ENCODE measurements at places on chromosomes 2 and 18.

GRCh38 chr2:181025004-181025403 is 44.6 kb downstream of the UBE2E3 start:
- no peak for DNase-seq

GRCh38 chr2:42127425-42128424 is 41.4 kb upstream of the EML4 start:
- no peak for DNase-seq

GRCh38 chr18:63879709-63880108 is 7.8 kb upstream of the SERPINB2 start:
- DNase-seq = no peak

- DNase-seq = no peak
Measured at GRCh38 chr18:37483984-37484819, 81.4 kb downstream of the CELF4 start.

- no peak for DNase-seq
Measured at GRCh38 chr2:61988462-61989366, 83.2 kb downstream of the COMMD1 start.

GRCh38 chr2:58063641-58064040 is 17.0 kb downstream of the VRK2 start:
- no peak for DNase-seq

DNA sequence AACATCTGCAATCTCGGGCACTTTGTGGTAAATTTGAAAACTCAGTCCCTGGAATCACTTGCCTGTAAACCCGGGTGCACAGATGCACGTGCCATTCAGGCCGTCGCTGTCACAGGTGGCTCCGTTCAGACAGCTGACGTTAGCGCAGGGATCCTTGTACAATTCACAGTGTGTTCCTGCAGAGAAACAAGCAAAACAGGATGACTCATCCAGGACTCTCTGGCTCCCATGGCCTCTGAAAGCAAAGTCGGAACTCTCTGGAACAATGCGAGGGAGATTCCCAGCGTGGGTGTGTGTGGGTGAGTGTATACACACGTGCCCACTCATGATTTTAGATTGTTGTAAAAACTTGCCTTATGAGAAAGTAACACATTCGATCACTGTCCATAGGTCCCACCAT is 136.1 kb upstream of the PID1 start:
- no peak for DNase-seq

- no peak for DNase-seq
Measured at GRCh38 chr2:634636-635388, 42.4 kb downstream of the TMEM18 start.

GRCh38 chr2:99974682-99975375 is 167.6 kb downstream of the AFF3 start:
- no peak for DNase-seq

DNA sequence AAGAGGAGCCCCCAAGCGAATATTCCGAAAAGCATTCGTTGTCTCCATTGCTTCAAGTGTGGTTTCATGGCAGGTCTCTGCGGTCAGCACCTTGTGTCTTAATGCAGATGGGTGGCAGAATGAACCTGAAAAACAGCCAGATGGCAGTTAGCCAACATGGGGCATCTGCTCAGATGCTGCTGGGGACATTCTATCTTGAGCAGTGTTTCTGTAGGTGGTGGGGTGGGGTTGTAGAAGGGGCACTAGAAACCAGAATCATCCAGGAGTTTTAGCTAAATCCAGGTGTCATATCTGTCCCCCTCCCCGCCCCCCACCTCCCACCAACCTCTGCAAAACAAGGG is 42.1 kb downstream of the ST6GAL2 start:
- no peak for DNase-seq

GRCh38 chr2:6526093-6526824 is 339.4 kb downstream of the CMPK2 start:
- no peak for DNase-seq

DNA sequence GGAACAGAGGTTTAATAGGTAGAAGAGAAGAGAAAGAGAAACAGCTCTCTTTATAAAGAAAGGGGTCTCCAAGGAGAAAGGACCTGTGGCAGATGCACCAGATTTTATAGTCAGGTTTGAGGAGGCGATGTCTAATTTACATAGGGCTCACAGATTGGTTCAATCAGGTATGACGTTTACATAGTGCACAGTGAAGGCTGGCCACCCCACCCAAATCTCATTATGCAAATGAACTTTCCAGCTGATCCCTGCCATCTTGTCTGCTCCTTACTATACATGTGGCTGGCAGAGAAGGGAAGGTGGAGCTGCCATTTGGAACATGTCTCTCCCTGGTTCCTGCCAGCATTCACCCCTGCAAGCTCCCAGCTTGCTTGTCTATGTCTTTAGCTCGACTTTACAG is 557.8 kb downstream of the SUCLG1 start:
- no peak for DNase-seq

DNA sequence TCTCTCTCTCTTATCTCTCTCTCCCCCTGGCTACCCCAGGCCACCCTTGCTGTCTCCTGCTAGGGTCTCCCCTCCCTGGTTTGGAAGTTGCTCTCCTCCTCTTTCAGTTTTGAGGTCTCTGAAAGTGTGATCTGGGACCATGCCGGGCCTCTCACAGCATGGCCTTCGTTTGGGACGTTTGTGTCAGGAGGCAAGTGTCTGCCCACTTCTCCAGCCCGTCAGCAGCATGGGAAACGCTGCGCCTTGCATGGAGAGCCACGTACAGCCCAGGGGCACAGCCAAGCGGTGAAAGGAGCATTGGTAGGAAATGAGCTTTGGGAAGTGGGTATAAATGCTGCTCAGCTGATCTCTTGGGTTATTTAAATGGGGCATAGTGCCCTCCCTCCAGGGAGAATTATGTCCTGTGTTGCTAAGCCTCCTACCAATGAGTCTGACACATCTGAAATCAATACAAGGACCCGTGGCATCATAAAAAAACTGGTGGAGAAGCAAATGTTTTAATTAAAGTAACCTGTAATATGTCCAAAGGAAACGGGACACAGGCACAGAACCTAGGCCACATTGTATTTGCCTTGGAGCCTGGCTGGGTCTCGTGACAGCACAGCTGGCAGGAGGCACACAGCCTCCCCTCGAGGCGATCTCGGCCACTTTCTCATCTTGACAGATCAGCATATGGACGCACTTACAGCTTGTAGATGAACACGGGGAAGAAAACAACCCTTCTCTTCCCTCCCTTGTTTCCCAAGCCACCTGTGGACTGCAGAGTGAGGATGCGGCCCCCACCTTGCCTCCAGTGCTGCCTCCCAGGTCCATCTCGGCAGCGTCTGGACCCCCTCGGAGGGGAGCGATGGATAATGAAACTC is 72.7 kb downstream of the SH3RF3 start:
- no peak for DNase-seq

GRCh38 chr2:127576433-127577207 is 41.1 kb downstream of the MYO7B start:
- DNase-seq = no peak

DNA sequence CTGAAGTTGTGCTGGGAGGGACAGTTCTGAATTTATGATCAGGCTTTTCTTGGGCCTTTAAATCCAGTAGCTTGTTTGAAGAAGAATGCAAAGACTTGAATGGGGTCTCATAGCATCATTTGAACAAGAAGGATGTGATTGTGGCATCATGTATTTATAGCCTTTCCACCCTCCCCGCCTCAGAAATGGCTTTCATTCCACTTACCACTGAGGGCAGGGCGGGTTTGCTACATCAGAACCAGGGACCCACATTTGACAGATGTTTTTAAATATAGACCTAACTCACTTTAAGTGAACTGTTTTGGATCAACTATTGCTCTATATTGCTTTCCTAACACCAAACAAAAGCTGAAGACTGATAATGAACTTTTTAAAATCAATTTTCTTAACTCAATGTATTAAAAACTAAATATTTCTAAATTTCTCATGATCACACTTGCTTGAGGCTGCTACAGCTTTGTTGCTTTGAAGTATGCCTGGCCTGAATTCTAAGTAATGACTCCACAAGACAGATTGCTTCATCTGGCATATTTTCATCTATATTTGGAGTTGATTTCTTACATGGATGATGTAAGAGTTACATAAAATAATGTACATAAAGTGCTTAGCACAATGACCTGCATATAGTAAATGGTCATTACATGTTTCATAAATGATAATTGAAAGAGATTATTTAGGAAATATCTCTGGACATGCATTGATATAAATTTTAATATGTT is 1552.9 kb upstream of the SLC39A10 start:
- no peak for DNase-seq

- no peak for DNase-seq
Measured at GRCh38 chr2:2639251-2640139, 308.4 kb upstream of the MYT1L start.

DNA sequence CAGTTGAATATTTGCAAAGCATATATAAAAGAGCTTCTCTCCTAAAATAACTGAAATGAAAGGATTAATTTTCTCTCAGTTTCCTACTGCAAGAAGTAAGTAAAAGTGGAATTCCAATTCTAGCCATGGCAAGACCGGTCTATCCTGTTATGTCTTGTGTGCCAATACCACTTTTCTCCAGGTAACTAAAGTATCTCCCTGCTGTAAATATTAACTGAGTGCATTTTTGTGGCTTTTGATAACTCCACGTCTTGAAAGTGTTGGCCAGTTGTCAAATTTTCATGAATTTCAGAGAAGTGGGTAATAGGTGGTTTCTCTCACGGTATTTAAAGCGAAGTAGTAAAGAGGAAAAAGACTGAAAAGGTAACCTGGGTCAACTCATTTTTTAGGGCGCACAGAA is 225.9 kb downstream of the NEDD4L start:
- DNase-seq = no peak

DNA sequence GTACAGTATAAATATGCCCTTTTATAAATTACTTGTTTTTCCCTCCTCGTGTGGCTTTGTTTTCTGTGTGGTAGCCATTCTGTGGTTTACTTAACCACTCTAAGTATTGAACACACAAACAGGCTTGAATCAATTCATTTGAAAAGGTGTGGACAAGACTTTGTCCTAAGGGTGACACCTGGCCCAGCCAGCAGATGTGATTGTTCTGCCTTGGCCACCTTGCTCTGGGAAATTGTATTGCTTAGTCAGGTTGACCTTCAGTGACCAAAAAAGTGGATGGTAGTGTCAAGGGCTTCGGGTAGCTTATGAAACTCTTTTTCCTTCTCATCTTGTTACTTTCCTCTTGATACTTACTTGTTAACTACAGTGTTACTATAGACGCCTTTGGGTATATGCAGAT is 61.9 kb downstream of the DGKD start:
- DNase-seq = no peak

DNA sequence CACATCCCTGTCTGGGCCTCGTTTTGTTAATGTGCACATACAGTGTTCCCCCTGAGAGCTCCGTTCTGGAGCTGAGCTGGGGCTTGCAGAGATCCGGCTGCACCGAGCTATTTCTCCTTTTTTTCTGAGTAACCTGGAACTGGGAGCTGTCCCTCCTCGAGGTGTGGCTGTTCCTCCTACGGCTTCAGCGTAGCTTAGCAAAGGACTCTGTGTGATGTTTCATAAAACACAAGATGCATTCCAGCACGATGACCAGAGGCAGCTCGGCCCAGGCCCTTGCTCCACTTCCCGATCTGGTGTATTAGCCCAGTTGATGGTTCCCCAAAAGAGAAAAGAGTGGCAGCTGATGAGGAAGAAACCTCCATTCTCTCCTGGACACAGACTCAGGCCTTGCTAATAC is 103.0 kb downstream of the FAM210A start:
- DNase-seq = no peak

DNA sequence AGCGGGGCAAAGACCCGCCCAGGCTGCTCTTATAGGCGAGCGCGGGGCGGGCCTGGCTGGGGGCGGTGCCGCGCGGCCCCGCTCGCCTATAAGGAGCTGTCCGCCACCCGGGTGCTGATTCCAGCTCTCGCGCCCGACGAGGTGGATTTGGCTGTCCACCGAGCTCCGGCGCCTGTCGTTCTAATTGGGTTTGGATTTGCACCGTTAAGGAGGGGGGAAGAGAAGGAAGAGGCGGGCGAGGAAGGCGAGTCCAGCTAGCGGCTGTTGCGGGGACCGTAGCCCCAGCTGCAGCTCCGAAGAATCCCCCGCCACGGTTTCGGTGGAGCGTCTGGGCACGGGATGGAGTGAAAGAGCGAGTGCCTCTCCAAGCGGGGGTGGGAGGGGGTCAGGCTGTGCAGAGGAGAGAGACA is at the start of gene CNTNAP5:
CNTNAP5 (plus strand) TSS at position 117 of the 410 bp plus-strand sequence. CDS start 364 bp downstream, outside the sequence.
- DNase-seq = peak; percentile 32

- no peak for DNase-seq
Measured at GRCh38 chr18:35811896-35812295, 160.6 kb upstream of the RMP24 start.

DNA sequence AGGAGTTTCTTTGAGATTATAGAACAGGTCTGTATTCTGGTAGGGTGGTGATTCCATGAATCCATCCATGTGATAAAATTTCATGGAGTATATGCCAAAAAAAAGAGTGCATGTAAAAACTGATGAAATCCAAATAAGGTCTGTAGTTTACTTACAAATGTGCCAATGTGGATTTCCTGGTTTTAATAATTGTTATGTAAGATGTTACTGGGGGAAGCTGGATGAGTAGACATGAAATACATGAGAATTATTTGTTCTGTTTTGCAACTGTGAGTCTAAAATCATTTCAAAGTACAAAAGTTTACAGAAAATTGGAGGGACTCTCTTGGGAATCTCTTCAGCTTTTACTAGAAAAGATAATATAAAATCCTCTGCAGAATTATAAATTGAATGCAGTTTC is 23.7 kb upstream of the TMEM214 start:
- DNase-seq = no peak

DNA sequence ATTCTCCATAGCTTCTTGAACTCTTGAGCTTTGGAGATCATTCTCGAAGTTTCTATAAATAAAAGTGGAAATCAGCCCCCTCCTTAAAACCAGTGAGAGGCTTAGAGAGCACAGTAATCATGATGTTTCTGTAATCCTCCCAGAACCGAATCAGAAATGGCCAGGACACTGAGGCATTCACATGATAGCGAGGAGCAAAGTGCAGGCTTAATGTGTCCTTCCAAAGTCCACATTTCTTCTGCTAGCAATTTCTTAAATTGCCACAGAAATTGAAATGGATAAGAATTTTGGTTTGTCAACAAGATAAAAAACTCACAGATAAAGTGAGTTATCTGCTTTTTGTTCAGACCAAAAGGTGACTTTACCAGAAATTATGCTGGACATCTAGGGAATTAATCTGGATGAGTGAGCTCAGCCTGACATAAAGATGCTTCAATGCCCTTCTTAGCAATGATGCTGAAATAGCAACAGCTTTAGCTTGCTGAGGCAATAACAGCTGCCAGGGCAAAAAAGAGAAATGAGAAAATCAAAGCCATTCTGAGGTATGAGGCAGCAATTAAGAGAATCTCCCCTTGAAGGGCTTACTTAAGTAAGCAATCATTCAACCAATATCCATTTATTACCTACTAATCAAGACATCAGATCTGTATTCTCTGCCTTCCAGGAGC is 82.4 kb upstream of the PHLPP1 start:
- DNase-seq = no peak

DNA sequence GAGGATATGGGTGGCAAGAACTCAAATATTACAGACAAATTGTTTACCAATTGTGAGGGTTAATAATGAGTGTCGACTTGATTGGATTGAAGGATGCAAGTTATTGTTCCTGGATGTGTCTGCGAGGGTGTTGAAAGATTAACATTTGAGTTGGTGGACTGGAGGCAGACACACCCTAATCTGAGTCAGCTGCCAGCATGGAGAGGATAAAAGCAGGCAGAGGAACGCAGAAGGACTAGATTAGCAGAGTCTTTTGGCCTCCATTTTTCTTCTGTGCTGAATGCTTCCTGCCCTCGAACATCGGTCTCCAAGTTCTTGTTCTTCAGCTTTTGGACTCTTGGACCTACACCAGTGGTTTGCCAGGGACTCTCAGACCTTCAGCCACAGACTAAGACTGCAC is 1503.7 kb downstream of the LRP1B start:
- no peak for DNase-seq

- peak; percentile 19 for DNase-seq
Measured at GRCh38 chr2:215831296-215831913, 181.9 kb downstream of the MREG start.
